Activated naive CD8-positive, alpha-beta T cell treated with anti-CD3 and anti-CD28 coated beads, Interleukin-2, amount 10 ng/mL, durations not matched to agents 7 days and 5 days (primary cell): ENCODE measurements at places on chromosomes 3 and 15. TPM values are rescaled to one million over a fixed set of nuclear protein-coding genes. Genes with fewer than 3 reads are reported as not detected.

DNA sequence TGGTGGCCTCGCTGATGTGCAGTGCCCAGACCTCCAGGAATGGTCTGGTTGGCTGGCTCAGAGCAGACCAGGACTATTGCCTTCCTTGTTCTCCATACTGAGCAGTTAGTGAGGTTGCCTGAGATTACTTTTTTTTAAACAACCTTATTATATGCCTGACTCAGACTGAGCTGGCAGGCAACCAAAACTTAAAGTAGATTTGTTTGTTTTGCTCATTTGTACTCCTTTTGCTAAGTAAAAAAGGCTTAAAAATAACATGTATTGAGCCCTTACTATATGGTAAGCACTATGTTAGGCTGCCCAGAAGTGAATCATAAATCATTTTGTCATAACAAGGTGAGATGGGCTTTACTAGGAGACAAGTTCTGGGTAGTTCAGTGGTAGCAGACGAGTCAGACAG lies 92.4 kb downstream of the GHSR start:
- DNase-seq: no peak
- no peak overlapping the region for H3K4me3 ChIP-seq
- H3K27me3 ChIP-seq: no peaks in the 10 kb centered on the region
- H3K27ac ChIP-seq: no peak overlapping the region
- peaks cover 6% of the 10 kb centered on the region for H3K36me3 ChIP-seq

Gene ARRDC4
- 1.2 TPM for total RNA-seq

GRCh38 chr3:21484828-21485144 lies 266.2 kb downstream of the ZNF385D start:
- no peak overlapping the region for H3K4me3 ChIP-seq
- no peak for DNase-seq
- no peaks in the 10 kb centered on the region for H3K27me3 ChIP-seq
- H3K36me3 ChIP-seq: no peaks in the 10 kb centered on the region
- no peak overlapping the region for H3K27ac ChIP-seq
- no peaks in the 10 kb centered on the region for H3K4me1 ChIP-seq

- DNase-seq: no peak
- H3K27ac ChIP-seq: no peak overlapping the region
- peaks cover 10% of the 10 kb centered on the region for H3K27me3 ChIP-seq
- no peaks in the 10 kb centered on the region for H3K4me1 ChIP-seq
- H3K36me3 ChIP-seq: no peaks in the 10 kb centered on the region
- H3K4me3 ChIP-seq: no peak overlapping the region
These were observed 198.0 kb downstream of the EPHB1 start for GRCh38 chr3:134993011-134993410.

DNA sequence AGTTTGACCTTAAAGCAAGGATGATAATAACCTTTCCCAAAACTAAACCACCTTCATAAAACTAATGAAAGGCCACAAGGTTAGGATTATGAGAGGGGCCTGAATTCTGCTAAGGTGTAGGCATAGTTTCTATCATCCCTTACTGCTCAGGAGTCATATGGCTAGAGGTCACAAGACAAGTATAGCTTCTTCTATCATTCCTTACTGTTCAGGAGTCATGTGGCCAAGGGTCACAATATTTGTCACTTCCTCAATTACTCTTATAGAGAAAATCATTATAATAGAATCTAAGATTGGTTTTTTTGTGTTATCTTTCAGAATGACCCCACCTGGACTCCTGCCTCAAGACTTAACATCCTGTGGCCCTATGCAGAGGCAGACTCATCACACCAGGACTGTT lies 36.6 kb downstream of the HERC1 start:
- H3K36me3 ChIP-seq: peaks cover 44% of the 10 kb centered on the region
- H3K4me1 ChIP-seq: peaks cover 29% of the 10 kb centered on the region
- no peak for DNase-seq
- no peak overlapping the region for H3K4me3 ChIP-seq
- H3K27me3 ChIP-seq: no peaks in the 10 kb centered on the region
- no peak overlapping the region for H3K27ac ChIP-seq

GRCh38 chr3:2526926-2527325 lies 428.3 kb downstream of the CNTN4 start:
- H3K4me3 ChIP-seq: no peak overlapping the region
- H3K36me3 ChIP-seq: no peaks in the 10 kb centered on the region
- H3K27me3 ChIP-seq: no peaks in the 10 kb centered on the region
- H3K4me1 ChIP-seq: no peaks in the 10 kb centered on the region
- no peak overlapping the region for H3K27ac ChIP-seq

DNA sequence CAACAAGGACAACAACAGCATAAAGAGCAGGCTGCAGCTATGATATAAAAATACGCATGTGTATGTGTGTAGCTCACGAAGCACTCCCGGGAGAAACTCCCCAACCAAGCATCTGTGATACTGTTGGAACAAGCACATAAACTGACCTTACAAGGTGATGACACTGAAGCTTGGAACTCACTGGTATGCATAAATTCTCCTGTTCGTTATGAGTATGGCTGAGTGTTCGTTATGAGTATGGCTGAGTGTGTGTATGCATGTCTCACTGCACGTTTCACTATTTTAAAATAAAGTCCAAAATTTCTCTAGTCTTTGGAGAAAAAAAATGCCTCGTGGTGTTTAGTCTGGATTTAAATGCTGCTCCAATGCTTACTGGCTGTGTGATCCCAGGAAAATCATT lies 256.8 kb downstream of the RORA start:
- DNase-seq: no peak
- H3K4me3 ChIP-seq: no peak overlapping the region
- H3K27me3 ChIP-seq: peaks cover 9% of the 10 kb centered on the region

GRCh38 chr3:171558188-171558696 lies 98.0 kb upstream of the TNIK start:
- H3K4me1 ChIP-seq: peaks cover 36% of the 10 kb centered on the region
- H3K27ac ChIP-seq: peak overlapping the region; percentile 3
- H3K27me3 ChIP-seq: no peaks in the 10 kb centered on the region

GRCh38 chr3:119257654-119258410 lies 17.2 kb upstream of the B4GALT4 start:
- H3K4me3 ChIP-seq: no peak overlapping the region
- no peaks in the 10 kb centered on the region for H3K36me3 ChIP-seq
- no peak for DNase-seq

Gene STARD9
- total RNA-seq: 16.1 TPM

GRCh38 chr3:98188545-98188944 lies 22.0 kb downstream of the OR5H15 start:
- H3K4me1 ChIP-seq: peaks cover 4% of the 10 kb centered on the region
- H3K27ac ChIP-seq: no peak overlapping the region
- no peak overlapping the region for H3K4me3 ChIP-seq
- DNase-seq: no peak
- H3K36me3 ChIP-seq: no peaks in the 10 kb centered on the region
